ENCODE measurements at places on chromosomes 1 and 21.

DNA sequence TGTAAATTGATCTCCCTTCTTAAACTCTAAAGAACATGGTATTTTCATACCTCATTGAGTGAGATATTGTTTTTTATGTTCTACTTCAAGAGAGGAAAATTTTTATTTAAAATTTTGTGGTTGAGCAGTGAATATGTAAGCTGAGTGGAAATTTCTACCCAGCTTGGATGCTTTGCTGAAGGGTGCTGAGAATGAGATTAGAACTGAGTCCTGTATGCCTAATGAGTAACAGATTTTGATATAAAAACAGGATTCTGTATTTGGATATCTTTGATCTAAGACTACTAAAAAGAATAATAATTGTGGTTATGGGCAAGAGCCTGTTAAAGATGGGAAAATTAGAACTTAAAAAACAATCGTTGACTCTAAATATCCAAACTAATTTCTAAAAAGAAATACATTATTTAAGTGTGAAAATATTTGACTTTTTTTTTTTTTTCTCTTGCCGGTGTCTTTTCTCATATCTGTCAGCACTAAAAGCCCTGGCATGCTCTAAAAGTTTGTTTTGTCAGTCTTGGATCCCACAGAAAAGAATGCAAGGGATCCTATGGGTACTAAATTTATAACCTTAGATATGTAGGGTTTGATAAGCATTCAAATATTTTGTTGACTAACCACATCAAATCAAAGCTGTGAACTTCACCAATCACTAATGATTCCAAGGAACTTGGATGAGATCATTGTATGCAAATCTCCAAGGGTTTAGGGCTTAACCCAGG lies 652.3 kb downstream of the PTPRC start:
- DNase-seq = no peak

DNA sequence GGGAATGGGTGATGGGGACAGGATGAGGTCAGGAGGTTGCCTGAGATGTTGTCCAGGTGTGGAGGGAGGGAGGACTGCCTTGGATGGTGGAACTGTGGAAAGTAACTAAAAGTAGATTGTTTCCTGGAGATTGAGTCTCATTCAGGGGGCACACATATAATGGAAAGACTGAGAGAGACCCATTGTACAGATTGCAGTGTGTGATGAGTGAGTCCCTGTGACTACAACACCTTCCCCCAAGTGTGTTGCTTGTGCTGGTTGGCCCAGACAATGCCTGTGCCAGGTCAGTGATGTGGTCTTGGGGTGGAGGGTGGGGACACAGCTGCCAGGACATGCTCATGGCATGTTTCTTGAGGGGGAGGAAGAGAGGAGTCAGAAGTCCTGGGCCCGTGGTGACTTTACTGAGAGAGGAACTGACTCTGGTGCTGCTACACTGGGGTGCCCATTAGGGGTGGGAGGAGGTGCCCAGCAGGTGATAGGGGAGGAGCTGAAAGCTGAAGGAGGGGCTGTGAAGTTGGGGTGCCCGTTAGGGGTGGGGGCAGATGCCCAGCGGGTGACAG lies 5.2 kb downstream of the SNAP47 start:
- DNase-seq = no peak

GRCh38 chr1:45892068-45892785 lies 88.8 kb downstream of the MAST2 start:
- DNase-seq = no peak

DNA sequence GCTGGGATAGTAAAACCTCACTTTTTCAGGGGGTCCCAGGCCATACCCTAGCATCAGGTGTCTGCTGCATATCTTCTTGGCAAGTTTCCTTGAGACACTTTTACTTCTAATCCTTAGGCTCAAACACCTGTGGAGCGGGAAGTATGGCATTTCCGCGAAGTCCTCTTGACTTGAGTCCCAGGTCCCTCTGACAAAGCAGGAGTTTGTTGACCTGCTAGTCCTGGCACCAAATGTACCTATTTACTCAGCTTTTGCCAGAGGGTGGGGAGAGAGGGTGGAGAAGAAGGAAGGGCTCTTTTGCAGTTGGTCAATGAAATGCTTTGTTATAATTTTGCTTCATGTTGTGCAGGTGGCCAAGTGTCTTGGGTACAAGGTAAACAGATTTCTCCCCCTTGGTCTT lies 59.7 kb downstream of the CLIC6 start:
- no peak for DNase-seq

DNA sequence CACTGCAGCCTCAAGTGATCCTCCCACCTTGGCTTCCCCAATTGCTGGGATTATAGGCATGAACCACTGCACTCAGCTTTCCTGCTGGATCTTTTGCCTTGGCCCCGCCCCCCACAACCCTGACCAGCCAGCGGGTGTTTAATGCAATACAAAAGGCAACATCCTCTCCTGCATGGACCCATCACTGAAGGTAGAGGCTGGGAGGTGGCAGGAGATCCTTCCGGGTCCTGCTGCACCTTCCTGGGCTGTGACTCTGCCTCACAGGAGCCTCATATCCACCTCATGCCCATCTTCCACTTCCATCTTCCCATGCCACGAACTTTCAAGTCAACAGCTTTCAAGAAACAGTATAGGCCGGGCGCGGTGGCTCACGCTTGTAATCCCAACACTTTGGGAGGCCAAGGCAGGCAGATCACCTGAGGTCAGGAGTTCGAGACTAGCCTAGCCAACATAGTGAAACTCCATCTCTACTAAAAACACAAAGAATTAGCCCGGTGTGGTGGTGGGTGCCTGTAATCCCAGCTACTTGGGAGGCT lies 11.7 kb upstream of the WNT9A start:
- DNase-seq = no peak

GRCh38 chr1:200474633-200475032 lies 64.8 kb upstream of the ZNF281 start:
- no peak for DNase-seq
